ENCODE measurements at places on chromosomes 13 and 19.

GRCh38 chr19:50745221-50745620 lies 22.1 kb downstream of the CLEC11A start:
- no peak for DNase-seq

DNA sequence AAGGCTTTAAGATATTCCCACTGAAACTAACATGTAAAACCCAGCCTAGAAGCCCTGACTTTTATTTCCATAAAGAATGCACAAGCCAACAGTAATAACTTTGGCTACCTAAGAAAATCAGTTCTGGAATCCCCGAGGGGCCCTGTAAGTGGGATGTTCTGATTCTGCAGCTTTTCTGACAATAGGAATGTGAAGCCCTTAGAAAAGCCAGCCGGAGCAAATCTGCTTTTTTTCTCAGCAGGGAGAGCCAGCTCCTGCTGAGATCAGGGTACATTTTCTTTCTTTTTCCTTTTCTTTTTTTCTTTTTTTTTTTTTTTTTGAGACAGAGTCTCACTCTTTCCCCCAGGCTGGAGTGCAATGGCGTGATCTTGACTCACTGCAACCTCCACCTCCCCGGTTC lies 8.0 kb upstream of the GARRE1 start:
- no peak for DNase-seq

DNA sequence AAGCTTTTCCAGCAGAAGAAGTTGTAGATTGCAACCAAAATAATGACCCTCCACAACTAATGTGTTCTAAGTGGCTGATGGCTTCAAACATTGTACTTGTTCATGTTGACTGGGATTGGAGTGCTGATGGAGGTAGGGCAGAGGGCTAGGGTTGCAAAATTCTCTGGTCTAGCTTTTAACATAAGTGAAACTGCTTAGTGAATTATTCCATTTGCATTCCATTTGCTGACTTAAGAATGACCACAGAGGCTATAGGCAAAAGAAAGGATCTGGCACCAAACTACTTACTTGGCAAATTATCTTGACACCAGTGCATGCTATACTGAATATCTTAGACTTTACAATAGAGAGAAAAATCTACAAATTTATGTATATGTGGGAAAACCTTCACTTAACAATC lies 287.0 kb downstream of the FGF9 start:
- DNase-seq = no peak

- no peak for DNase-seq
These were observed 7.8 kb downstream of the SOX21 start for GRCh38 chr13:94704377-94705080.

GRCh38 chr19:10004617-10005016 lies 5.7 kb downstream of the COL5A3 start:
- DNase-seq = no peak

GRCh38 chr19:39448271-39448670 lies 2.9 kb downstream of the SUPT5H start:
- no peak for DNase-seq
